ENCODE measurements at places on chromosomes 7 and 10.

- no peak for DNase-seq
Measured at GRCh38 chr10:1572519-1573333, 164.6 kb downstream of the ADARB2 start.

GRCh38 chr10:10807106-10807505, 210.6 kb upstream of the CELF2 start:
- DNase-seq: no peak

GRCh38 chr10:70675496-70676161, 3.3 kb downstream of the ADAMTS14 start:
- DNase-seq: no peak

- no peak for DNase-seq
Measured at GRCh38 chr10:110216942-110217661, 9.7 kb downstream of the MXI1 start.

DNA sequence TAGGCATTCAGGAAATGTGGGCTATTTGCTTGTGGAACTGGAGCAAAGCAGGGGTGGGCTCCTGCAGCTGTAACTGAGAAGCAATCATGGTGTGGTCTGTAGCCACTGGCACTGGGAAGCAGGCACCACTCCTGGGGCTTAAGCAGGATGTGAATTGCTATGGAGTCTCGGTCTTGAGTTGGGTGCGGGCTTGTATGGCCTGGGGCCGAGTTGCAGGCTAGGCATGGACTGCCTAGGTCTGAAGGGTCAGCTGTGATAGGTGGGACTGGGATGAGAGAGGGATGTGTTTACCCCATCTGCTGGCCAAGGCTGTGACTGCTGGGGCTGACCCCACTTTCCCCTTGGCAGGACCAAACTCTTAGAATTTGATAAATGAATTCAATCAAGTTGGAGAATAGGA, 43.0 kb downstream of the ADCY1 start:
- DNase-seq: no peak

DNA sequence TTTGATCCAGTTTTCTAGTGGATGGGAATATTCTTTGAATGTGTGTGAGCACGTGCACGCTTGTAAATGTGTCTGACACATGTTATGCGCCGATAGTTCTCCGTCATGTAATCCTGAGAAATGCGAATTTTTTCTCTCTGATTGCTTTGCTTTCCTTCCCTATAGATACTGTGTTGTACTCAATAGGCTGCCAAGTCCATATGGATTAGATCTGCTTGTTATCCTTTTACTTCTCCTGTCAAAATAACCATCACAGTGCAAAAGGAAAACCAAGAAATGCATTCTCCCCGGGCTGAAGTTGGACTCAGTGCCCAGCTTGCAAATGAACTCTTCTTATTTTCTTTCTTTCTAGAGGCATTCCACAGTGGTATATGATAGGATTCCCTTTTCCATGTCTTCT, 131.9 kb downstream of the KIAA1217 start:
- no peak for DNase-seq

- DNase-seq: peak; percentile 5
Measured at GRCh38 chr10:91006752-91007346, 86.0 kb upstream of the ANKRD1 start.

All from EH (cell line).